ENCODE measurements at places on chromosomes 3 and 15. TPM values are rescaled to one million over a fixed set of nuclear protein-coding genes. Genes with fewer than 3 reads are reported as not detected.

DNA sequence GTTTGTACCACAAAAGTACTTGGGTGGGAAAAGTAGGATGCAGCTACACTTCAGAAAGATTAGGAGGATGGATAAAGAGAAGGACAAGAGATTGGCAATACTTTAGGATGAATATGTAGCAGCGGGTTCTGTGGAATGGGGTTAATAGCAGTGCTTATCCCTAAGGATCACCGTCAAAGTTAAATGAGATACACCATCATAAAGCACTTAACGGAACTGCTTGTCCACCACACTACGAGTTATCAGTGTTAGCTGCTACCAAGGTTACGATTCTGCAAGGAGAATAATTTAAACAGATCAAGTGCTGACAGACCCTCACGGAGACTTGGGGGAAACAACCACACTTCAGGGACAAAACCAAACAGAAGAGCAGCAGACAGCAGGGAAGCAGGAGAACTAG, 963 bp downstream of the SHQ1 start:
- no peak for DNase-seq
- peak overlapping the region; percentile 70 for H3K27ac ChIP-seq
- H3K36me3 ChIP-seq = no peaks in the 10 kb centered on the region
- H3K4me1 ChIP-seq = peaks cover 2% of the 10 kb centered on the region
- H3K4me3 ChIP-seq = peak overlapping the region; percentile 77

DNA sequence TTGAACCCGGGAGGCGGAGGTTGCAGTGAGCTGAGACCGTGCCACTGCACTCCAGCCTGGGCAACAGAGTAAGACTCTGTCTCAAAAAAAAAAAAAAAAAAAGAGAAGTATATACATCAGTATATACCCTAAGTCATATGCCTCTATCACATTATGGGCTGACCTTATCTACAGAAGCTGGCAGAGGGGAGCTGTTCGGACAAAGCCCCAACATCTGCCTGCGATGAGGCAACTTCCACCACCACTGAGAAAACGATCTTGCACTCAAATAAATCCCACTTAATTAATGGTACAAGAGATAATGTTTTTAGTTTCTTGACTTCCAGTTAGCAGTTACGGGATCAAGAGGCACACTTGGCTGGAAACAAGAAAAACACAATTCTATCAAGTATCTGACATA, 2.2 kb downstream of the GLT8D1 start:
- no peak for DNase-seq
- H3K27me3 ChIP-seq = no peaks in the 10 kb centered on the region
- H3K27ac ChIP-seq = no peak overlapping the region
- H3K4me3 ChIP-seq = no peak overlapping the region

- no peak overlapping the region for H3K27ac ChIP-seq
- no peak for DNase-seq
- H3K4me1 ChIP-seq = no peaks in the 10 kb centered on the region
- no peak overlapping the region for H3K4me3 ChIP-seq
- H3K27me3 ChIP-seq = no peaks in the 10 kb centered on the region
Measured at GRCh38 chr3:87090631-87091030, 99.7 kb upstream of the VGLL3 start.

DNA sequence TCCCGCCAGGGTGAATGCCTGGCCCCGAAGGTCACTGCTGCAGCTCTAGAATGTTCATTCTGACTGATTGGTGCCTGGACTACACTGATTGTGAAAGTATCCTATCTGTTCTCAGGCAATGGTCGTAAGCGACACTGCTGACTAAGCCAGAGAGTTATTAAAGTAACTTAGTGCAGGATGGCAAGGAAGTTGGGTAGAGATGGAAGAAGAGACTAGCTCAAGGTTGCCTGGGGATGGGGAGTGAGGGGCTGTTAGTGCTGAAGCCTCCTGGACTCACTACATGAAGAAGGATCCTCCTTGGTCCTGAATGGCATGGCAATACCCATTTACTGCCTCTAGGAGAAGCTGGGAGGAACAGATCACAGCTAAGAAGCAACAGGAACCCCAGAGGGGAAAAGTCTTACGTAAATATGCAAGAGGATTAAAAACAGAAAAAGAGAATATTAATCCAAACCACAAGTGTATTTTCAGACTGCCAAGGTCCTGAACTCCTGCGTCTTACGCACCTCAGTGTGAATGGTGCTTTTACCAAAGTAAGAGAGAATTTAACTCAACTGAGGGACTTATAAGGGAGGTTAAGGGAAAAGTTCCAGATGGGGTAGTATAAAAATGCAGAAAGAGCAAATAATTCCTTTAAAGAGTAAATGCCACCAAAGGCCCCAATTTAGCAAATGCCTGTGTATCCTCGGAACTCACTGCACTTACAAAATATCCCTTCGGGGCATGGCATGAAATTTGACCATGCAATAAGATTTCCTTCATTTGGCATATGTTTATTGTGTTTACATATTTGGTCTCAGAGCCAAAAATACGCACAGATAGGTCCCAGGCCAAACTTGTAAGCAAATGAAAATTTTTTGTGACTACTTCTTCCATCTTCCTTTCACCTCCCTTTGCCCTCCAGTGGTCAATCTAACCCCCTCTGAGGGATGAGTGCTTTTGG, 64.0 kb upstream of the DGKG start:
- no peaks in the 10 kb centered on the region for H3K36me3 ChIP-seq
- H3K27ac ChIP-seq = no peak overlapping the region
- no peak overlapping the region for H3K4me3 ChIP-seq

DNA sequence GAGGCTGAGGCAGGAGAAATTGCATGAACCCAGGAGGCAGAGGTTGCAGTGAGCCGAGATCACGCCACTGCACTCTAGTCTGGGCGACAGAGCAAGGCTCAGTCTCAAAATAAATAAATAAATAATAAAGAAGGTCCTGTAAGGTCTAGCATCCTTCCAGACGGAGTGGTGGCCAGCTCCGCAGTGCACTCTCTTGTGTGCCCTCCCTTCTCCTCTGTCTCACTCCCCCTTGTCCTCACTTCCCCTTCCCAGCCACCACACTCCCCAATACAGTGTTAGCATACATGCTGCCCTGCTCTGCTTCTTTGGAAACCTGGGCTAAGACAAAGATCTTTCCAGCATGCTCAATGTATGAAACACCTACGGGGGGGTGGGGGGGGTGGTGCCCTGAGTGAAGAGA, 3.4 kb upstream of the CLN6 start:
- DNase-seq = peak; percentile 3
- no peak overlapping the region for H3K27ac ChIP-seq
- no peaks in the 10 kb centered on the region for H3K27me3 ChIP-seq
- H3K4me1 ChIP-seq = no peaks in the 10 kb centered on the region

- no peak overlapping the region for H3K27ac ChIP-seq
- DNase-seq = no peak
- H3K4me3 ChIP-seq = no peak overlapping the region
- H3K4me1 ChIP-seq = no peaks in the 10 kb centered on the region
- no peaks in the 10 kb centered on the region for H3K27me3 ChIP-seq
Measured at GRCh38 chr15:23422099-23422945, 24.7 kb downstream of the GOLGA6L2 start.

DNA sequence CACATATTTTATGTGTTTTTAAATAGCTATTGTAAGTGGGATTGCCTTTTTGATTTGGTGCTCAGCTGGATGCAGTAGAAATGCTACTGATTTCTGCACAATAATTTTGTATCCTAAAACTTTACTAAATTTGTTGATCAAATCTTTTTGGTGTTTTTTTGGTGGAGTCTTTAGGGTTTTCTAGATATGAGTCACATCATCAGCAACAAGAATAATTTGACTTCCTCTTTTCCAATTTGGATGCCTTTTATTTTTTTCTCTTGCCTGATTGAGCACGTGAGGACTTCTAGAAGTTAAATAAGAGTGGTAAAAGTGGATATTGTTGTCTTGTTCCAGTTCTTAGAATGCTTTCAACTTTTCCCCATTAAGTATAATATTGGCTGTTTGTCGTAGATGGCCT, 51.3 kb downstream of the TLNRD1 start:
- no peaks in the 10 kb centered on the region for H3K27me3 ChIP-seq
- H3K4me3 ChIP-seq = no peak overlapping the region
- no peak for DNase-seq
- H3K36me3 ChIP-seq = no peaks in the 10 kb centered on the region
- no peak overlapping the region for H3K27ac ChIP-seq

DNA sequence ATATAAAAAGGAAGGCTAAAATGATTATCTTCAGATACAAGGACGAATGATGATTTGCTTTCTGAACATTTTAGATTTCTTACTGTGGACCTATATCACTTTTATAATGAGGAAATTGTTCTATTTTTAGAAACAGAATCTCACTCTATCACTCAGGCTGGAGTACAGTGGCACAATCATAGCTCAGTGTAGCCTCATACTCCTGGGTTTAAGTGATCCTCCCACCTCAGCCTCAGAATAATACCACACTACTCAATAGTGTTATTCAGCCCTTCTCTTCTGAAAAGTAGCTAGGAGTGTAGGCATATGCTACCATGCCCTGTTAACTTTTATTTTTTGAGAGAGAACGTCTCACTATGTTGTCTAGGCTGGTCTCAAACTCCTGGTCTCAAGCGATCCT, 15.8 kb downstream of the DNAJC13 start:
- H3K4me3 ChIP-seq = no peak overlapping the region
- no peaks in the 10 kb centered on the region for H3K27me3 ChIP-seq
- no peak for DNase-seq
- H3K27ac ChIP-seq = no peak overlapping the region
- H3K36me3 ChIP-seq = no peaks in the 10 kb centered on the region

DNA sequence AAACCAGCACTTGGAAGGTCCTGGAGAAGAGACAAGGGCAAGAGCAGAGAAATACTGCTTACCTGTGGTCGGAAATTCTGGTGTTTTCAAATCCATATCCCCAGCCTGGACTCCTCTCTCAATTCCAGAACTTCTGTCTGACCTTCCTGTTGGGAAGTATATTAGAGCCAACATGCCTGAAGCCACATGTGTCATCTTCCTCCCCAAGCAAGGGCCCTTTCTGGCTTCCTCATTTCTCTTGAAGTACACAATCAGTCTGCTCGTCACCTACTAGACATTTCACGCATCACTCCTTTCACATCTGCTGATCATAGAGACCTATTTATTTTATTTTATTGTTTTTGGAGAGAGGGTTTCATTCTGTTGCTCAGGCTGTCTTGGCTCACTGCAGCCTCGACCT, 8.4 kb downstream of the PARP14 start:
- DNase-seq = no peak
- peaks cover 3% of the 10 kb centered on the region for H3K36me3 ChIP-seq
- H3K27me3 ChIP-seq = no peaks in the 10 kb centered on the region
- H3K4me1 ChIP-seq = no peaks in the 10 kb centered on the region

DNA sequence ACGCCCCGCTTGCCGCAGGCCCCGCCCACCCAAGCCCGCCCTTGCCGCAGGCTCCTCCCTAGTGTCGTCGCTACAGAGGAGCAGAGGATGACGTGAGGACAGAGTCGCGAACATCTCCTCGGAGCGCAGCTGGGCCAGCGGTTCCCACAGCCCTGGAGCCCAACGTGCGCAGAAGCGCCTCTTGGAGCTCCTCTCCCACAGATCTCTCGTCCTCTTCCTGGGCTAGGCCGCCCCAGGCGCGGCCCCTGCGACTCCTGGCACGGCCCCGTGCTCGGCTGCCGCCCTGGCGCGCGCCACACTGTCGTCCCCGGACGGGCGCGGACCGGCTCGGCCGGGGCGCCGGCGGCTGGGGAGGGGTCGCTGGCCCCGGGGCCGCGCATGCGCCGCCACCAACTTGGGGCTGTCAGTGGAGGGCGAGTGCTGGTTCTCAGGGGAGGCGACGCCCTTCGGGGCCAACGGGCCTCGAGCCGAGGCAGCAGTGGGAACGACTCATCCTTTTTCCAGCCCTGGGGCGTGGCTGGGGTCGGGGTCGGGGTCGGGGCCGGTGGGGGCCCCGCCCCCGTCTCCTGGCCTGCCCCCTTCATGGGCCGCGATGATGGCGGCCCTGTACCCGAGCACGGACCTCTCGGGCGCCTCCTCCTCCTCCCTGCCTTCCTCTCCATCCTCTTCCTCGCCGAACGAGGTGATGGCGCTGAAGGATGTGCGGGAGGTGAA, at the start of gene TRPC1:
Gene TRPC1 (plus strand): TSS at position 67 of the 714 bp plus-strand sequence. CDS start 526 bp downstream, at position 593.
- peak; percentile 58 for DNase-seq
- no peaks in the 10 kb centered on the region for H3K36me3 ChIP-seq
- H3K27ac ChIP-seq = peak within 1 kb of the TSS; percentile 83
- peak within 1 kb of the TSS; percentile 70 for H3K4me3 ChIP-seq
- H3K27me3 ChIP-seq = no peaks in the 10 kb centered on the region
- H3K4me1 ChIP-seq = no peaks in the 10 kb centered on the region

DNA sequence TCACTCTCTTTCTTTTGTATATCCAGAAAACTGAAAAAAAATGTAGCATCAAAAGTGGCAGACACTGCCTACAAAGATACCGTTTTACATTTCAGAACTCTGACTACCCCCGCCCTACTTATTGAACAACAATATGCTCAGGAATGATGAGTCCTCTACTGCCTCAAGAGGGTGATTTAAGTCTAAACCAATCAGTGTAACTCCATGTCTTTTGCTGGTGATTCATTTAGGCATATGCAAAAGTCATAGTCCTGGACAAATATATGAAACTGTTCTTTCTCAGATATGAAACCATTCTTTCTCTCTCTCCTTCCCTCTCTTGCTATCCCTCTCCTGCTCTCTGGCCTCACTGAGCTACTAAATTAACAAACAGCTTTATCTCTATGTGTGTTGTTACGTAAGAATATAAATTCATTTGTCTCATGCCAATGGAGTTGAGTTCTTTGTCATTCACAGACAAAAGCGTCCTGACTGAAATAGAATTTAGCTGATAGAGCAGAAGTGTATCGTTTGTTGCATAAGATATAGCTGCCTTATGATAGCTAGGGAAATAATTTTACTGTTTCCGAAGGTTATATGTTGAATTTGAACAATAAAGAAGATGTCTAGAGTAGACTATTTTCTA, 133.7 kb upstream of the OSTN start:
- no peak overlapping the region for H3K4me3 ChIP-seq
- no peak for DNase-seq
- no peak overlapping the region for H3K27ac ChIP-seq

DNA sequence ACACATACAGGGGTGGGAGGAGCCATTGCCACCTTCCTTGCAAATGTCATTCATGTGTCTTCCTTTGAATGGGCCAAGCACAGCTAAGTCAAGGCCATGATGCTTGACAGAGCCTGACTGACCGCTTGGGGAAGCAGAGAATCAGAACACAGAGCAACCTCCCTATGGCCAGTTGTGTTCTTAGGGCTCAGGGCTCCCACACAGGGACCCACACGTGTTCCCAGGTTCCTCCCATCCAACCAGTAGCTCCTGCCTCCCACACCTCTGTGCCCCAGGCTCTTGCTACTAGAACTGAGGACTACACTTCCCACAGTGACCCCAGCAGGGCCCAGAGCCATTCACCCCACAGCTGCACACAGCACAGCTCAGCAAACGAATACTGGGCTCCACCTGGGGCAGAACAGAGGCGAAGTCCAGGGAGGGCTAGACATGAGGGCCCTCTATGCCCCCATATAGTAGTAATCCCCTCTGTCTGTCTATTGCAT, 42.9 kb downstream of the KLF15 start:
- no peak overlapping the region for H3K4me3 ChIP-seq
- no peak overlapping the region for H3K27ac ChIP-seq
- peaks cover 4% of the 10 kb centered on the region for H3K4me1 ChIP-seq
- H3K36me3 ChIP-seq = no peaks in the 10 kb centered on the region
- DNase-seq = no peak

- DNase-seq = no peak
- H3K27ac ChIP-seq = no peak overlapping the region
- no peaks in the 10 kb centered on the region for H3K36me3 ChIP-seq
- H3K4me1 ChIP-seq = no peaks in the 10 kb centered on the region
- H3K4me3 ChIP-seq = no peak overlapping the region
Measured at GRCh38 chr3:30623351-30623750, 16.9 kb downstream of the TGFBR2 start.

CEMIP gene
- total RNA-seq = 1.6 TPM

LDHAL6B gene
- not detected for total RNA-seq

CYP1A2 gene
- total RNA-seq = not detected

MLF1 gene
- 7.1 TPM for total RNA-seq
